ENCODE measurements at places on chromosomes 4 and X.

- no peak for DNase-seq
Observed at GRCh38 chr4:118114720-118115119, 80.4 kb downstream of the NDST3 start.

DNA sequence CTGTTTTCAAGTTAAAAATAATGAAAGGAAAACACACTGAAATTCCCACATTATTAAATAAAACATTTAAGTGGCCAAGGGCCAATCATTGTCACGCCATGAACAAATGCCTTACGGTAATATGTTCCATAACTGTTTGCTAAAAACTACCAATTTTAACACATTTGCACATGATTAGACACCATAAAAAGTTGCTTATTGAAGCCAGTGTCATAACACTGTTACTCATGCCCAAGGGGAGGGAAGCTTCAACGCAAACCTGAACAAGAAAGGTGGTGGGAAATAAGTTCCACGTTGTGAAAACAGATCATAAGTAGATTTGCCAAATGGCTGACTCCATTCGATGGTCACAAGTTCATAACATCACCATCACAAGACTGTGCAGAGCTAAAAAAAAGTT, 739.3 kb upstream of the FAM241A start:
- no peak for DNase-seq

GRCh38 chr4:10765386-10765785, 80.8 kb upstream of the CLNK start:
- DNase-seq = no peak

DNA sequence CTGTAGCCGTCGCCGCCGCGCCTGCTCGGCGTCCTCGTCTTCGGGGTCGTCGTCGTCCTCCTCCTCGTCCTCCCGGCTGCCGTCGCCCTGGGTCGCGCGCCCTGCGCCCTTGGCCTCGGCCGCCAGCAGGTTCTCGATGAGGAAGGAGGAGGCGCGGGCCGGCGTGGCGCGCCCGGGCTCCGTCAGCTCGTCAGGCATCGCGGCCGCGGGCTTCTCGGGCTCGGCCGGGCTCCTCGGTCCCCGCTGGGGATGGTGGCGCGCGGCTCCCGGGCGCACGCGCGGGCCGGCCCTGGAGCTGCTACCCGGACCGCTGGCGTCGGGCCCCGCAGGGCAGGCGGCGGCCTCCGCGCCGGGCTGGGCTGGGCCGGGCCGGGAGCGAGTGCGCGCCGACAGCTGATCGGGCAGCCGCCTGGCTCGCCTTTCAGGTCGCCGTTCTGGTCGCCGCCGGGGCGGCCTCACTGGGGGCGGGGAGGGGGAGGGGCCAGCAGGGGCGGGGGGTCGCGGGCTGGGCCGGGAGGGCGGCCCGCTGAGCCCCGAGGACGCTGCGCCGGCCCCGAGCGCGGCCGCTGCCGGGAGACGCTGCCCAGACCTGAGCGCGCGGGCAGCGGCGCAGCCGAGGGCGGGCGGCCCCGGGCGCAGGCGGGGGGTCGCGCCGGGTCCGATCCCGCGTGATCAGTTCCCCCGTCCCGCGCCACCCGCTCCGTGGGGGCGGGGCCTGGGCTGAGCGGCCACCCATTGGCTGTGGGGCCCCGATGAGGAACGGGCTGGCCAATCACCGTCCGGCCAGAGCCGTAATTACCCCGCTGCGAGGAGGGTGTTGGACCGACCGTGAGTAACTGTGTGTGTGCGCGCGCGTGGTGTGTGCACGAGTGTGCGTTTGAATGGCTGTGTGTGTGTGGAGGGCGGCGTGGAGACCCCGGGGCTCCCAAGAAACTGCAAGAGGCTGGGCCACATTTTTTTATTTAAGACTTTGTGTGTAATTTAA, at the start of gene HMX1:
TSS of gene HMX1 (minus strand) at position 423 of the 985 bp plus-strand sequence. CDS start at position 198, 225 bp downstream.
- DNase-seq = no peak

DNA sequence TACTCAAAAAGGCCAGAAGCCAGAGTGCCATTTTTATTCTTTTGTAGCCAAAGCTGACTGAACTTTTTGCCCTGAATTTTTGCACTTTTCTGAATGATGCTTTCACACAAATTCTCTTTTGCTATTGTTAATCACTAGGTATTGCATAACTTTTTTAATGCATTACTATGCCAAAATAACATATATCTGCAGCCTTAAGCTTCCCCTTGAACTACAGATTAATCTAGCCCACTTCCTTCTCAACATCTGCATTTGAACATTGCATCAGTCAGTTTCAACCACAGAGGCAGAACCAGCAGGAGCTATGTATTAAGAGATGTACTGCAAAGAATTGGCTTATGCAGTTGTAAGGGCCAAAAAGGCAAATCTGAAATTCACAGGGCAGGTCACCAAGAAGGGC, 197.6 kb upstream of the GYPA start:
- DNase-seq = no peak

DNA sequence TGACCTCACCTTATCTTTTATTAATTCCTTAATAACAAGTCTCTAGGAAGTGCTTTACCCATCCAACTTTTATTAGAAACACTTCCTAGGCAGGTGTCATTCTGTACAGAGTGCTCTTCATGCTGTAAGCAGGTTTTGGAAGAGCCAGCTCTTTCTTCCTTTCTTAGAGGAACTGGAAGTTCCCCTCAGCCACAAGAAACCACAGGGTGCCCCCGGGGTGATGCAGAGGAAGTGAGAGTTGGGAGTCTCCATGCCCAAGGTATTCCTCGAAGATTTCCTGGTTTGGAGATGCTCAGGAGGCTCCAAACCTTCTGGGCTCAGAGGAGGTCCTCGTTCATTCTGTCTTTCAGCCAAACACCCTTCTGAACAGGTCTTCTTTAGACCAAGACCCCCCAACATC, 83.8 kb downstream of the EGF start:
- no peak for DNase-seq

All from HCT116 (cell line).